ENCODE measurements at places on chromosomes 6 and 20. TPM values are rescaled to one million over a fixed set of nuclear protein-coding genes. Genes with fewer than 3 reads are reported as not detected.

Gene SNAI1
- 1.3 TPM for total RNA-seq

Gene PLCB4
- not detected for total RNA-seq

Gene TEAD3
- 1.8 TPM for total RNA-seq

Gene EPPIN
- not detected for total RNA-seq

Gene B3GALT4
- 5.1 TPM for total RNA-seq

Gene SLC22A7
- total RNA-seq, result not detected

Gene EYA2
- total RNA-seq, result not detected

Gene TBX18
- not detected for total RNA-seq

Gene OR2B2
- total RNA-seq, result not detected

Gene PREX1
- total RNA-seq, result 83.9 TPM

Gene RHAG
- total RNA-seq, result not detected

Gene MYB
- total RNA-seq, result 82.5 TPM

Gene HMGCLL1
- not detected for total RNA-seq

Gene NCOA6
- 29.1 TPM for total RNA-seq

Gene PNRC1
- 66.0 TPM for total RNA-seq

Gene REM1
- not detected for total RNA-seq

Gene PPP1R3G
- total RNA-seq, result 0.16 TPM

Gene ZBP1
- total RNA-seq, result 0.32 TPM

Gene PRL
- not detected for total RNA-seq

Gene TNF
- 94.4 TPM for total RNA-seq

Gene C6orf52
- 1.7 TPM for total RNA-seq

Gene ZNF165
- total RNA-seq, result 0.34 TPM

Gene DEK
- total RNA-seq, result 198 TPM

Gene IL17A
- total RNA-seq, result not detected
